ENCODE measurements at places on chromosomes 3 and 15. TPM values are rescaled to one million over a fixed set of nuclear protein-coding genes. Genes with fewer than 3 reads are reported as not detected.

FBXO40 gene
- not detected for total RNA-seq

INKA1 gene
- 3.9 TPM for total RNA-seq

ECE2 gene
- not detected for total RNA-seq

IL17RC gene
- total RNA-seq, result 35.0 TPM

SLC9C1 gene
- total RNA-seq, result 0.30 TPM

PPP1R14D gene
- total RNA-seq, result not detected

IGSF11 gene
- not detected for total RNA-seq

SEMA3F gene
- 0.23 TPM for total RNA-seq

ARL6 gene
- total RNA-seq, result 18.1 TPM

MKRN3 gene
- total RNA-seq, result not detected

GOLGA6B gene
- total RNA-seq, result not detected

ROPN1 gene
- not detected for total RNA-seq

MB21D2 gene
- total RNA-seq, result 19.1 TPM

CPLX3 gene
- not detected for total RNA-seq

BOC gene
- total RNA-seq, result 2.4 TPM

U2SURP gene
- total RNA-seq, result 74.8 TPM

PPCDC gene
- total RNA-seq, result 7.4 TPM

GRK7 gene
- 0.05 TPM for total RNA-seq

CHRNA7 gene
- total RNA-seq, result not detected

CEP19 gene
- total RNA-seq, result 2.5 TPM

UBA7 gene
- 52.3 TPM for total RNA-seq

GRAMD2A gene
- 0.30 TPM for total RNA-seq

GPX1 gene
- total RNA-seq, result 152 TPM

ZBBX gene
- total RNA-seq, result 0.32 TPM

OXSM gene
- 14.0 TPM for total RNA-seq

FOXL2NB gene
- not detected for total RNA-seq

RPL15 gene
- total RNA-seq, result 3,101 TPM

OIP5 gene
- 0.59 TPM for total RNA-seq

TTLL13 gene
- not detected for total RNA-seq

NSMCE3 gene
- 10.3 TPM for total RNA-seq

All from smooth muscle cell of the umbilical artery (primary cell).